Fibroblast of the aortic adventitia (primary cell): ENCODE measurements at places on chromosomes 12 and 14. TPM values are rescaled to one million over a fixed set of nuclear protein-coding genes. Genes with fewer than 3 reads are reported as not detected.

DNA sequence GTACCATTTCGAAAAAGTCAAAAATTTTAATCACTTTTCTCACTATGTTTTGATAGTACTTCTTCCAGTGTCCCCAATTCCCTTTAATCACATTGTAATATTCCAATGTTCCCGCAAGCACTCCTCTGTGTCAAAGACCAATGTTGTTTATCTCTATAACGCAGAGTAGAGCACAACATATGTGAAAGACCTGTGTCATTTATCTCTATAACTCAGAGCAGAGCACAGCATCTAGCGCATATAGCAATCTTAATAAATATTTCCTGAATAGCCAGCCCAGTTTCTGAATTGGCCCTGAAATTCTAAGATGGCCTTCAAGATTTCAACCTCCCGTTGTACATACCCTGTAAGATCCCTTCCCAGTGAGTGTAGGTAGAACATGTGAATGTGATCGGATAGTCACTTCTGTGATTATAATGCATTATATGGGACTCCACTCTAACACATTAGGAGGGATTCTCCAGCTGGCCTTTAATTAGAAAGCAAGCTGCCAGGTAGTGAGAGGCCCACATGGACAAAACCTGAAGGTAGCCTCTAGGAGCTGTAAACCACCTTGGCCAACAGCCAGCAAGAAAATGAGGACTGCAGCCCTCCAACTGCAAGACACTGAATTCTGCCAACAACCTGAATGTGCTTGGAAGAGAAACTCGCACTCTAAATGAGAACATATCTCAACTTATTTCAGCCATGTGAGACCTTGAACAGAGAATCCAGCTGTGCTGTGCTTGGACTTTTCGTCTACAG lies 238.8 kb upstream of the SYT10 start:
- no peak for DNase-seq

- no peak for DNase-seq
These were observed 11.7 kb upstream of the NFKBIA start for GRCh38 chr14:35416108-35416750.

- DNase-seq: peak; percentile 46
These were observed 100.7 kb downstream of the ELK3 start for GRCh38 chr12:96294831-96295230.

- no peak for DNase-seq
These were observed 124.8 kb downstream of the TMTC3 start for GRCh38 chr12:88266806-88267360.

Gene CAMKK2
- total RNA-seq: 12.0 and 23.8 TPM in 2 replicates

- peak; percentile 68 for DNase-seq
These were observed 493.6 kb downstream of the PCNX1 start for GRCh38 chr14:71400871-71401321.

- no peak for DNase-seq
These were observed 229.8 kb upstream of the FLRT2 start for GRCh38 chr14:85300107-85300506.

- DNase-seq: no peak
These were observed 106.3 kb downstream of the SCARB1 start for GRCh38 chr12:124757329-124757728.

- no peak for DNase-seq
These were observed 151.9 kb downstream of the LRRK2 start for GRCh38 chr12:40376533-40377267.

DNA sequence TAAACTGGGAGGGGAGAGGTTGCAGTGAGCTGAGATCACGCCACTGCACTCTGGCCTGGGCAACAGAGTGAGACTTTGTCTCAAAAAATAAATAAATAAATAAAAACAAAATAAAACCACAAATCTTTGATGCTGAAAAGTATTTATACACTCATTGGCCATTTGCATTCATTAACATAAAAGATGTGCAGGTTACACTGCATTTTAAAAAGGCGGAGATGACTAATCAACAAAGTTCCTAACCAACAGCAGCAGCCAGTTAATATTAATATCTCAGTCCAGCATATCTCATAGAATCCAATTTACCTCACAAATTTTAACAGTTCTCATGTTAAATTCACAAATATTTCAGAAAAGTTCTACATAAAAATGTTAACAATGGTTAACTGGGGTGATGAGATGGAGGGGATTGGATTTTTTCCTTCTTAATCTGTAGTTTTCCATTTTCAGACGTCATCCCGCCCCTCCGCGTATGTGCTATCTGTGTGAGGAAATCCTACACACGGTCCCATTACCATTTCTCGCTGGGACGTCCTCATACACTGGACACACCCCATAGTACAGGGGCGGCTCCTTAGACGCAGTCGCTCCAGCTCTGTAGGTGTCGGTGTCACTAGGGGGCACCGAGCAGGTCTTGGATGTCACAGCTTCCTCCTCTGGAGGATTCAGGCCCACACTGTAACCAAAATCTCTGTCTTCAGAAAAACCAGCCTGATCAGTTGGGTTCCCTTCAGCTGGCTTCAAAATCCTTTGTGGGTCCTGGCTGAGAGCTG lies 7.3 kb downstream of the ANKLE2 start:
- DNase-seq: no peak

DNA sequence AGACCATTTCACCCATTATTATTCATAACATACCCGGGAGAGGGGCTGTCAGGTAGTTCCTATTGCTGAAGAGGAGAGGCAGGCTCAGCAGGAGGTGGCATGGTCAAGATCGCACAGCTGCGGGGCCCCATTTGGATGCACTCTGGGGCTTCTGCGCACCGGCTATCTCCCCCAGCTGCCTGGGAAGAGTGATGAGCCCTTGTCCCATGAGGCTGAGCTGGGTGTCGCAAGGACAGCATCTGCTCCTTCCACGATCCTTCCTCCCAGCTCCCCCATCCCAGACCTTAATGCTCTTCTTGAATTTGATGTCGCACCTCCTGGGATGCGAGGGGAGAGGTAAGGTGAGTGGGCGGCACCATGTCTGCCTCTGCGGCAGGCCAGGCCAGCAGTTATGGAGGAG lies 62.6 kb downstream of the SLC24A4 start:
- DNase-seq: no peak

- DNase-seq: peak; percentile 15
These were observed 22.9 kb downstream of the CPSF2 start for GRCh38 chr14:92144708-92145107.

Gene C12orf56
- 4.0 TPM in 1 of 2 replicates, not detected in the other for total RNA-seq

DNA sequence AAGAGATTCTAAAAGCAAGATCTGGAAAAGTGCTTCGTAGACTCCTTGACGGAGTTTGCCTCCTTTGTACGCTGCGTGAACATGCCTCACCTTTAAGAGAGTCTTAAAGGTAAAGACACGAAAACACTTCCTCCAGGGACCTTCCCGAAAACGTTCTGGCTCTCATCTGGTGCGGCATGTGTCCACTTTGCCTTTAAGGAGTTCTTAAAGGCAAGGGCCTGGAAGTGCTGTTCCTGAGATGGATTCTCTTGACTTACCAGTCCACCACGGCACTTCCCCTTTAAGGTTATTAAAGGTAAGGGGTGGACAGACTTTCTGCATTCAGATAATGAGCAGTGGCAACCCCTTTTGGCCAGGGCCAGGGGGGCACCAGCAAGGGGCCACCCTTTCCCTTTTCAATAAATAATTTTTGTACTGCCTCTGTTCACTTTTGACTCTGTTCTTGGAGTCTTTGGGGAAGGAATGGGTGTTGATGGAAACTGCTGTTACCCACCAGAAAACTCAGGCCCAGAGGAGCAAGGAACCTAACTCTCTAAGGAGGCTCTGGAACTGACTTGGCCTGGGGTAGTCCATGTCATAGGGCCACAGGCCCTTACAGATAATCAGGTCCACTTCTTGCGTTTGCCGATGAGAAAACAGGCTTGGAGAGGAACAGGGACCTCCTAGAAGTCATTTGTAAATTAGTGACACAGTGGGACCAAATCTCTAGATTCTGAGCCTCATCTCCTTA lies 4.4 kb downstream of the REM2 start:
- peak; percentile 74 for DNase-seq
